Left hindlimb (tissue), 1 donor: ENCODE measurements at places on chromosomes 1 and 21.
A peak's percentile ranks its signal among the peaks of the same experiment; 100 is the strongest.

- DNase-seq: peak; percentile 81
Observed at GRCh38 chr1:165144757-165145397, 211.6 kb downstream of the LMX1A start.

DNA sequence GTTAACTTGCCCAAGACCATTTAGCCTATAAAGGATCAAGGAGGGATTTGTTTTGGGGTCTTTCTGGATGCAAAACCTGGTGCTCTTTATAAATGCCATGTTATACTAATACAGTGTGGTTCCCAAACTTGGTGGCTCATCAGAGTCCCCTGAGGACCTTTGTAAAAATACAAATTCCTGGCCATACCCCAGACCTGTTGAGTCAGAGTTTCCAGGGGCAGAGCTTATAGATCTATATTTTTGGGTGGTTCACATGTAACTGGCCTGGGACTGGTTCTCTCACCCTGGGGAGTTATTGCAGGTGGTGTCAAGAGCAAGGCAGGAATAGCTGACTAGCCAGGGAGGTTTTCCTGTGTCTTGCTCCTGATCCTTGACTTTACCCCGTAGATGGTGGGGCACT, 136.9 kb upstream of the HNRNPU start:
- no peak for DNase-seq

DNA sequence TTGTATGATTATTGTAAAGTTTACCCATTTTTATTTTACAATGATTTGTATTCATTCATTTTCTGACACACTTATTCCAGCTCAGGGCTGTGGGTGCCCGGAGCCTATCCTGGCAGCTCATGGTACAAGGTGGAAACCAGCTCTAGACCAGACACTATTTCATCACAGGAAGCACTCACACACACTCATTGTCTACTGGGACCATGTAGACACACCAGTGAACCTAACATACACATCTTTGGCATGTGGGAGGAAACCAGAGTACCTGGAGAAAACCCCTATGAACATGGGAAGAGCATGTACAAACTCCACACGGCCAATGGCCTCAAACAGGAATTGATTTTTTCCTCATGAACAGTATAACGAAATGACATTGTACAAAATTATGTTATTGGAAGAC, 2.4 kb downstream of the DTL start:
- no peak for DNase-seq

DNA sequence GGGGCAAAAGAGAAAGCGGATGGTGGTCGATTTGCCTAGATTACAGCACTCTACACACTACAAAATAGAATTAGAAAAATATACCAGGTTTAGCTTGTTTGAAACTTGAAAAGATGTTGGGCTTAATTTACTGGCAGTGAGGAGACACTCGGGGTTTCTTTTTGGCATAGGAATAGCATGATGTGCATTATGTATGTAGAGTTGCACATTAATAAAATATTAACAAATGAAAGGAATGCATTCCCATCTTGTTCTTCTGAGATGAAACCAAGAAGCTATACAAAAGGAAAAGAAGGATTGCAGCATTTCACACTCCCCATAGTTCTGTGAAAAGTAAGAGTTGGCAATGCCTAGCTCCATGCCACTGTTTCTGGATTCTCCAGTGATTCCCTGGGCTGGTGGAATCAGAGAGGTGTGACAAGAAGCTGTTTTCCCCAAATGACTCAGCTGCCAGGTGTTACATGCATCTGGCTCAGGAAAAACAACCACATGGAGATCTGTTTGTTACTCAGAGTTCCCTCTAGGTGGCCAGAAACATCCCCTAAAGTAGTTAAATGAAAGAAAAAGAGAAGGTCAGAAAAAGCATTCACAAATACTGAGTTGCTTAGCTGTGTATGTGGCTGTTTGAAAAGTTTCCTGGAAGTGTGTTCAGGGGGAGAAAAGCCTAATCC, 115.6 kb downstream of the UCK2 start:
- no peak for DNase-seq

- DNase-seq: peak; percentile 75
Observed at GRCh38 chr1:31216016-31216415, 23.7 kb downstream of the NKAIN1 start.

DNA sequence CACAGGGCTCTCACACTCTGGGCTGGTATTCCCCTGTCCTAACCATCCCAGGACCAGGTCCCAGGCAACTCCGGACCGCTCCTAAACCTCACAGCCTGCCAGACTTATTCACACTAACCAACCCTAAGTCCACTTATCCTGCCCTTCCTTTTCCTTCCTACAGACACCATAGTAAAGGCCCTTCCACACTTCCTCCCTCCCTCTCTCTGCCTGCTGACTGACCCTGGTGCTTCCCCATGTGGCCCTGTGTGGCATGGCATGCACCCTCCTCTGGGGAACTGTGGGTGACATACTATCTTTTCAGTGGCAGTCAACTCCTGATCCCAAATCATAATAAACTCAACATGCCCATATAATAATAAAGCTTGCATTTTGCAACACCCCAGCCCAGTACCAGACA, 155.1 kb upstream of the DNAH14 start:
- no peak for DNase-seq

GRCh38 chr1:183699616-183700160, 46.6 kb upstream of the APOBEC4 start:
- no peak for DNase-seq

DNA sequence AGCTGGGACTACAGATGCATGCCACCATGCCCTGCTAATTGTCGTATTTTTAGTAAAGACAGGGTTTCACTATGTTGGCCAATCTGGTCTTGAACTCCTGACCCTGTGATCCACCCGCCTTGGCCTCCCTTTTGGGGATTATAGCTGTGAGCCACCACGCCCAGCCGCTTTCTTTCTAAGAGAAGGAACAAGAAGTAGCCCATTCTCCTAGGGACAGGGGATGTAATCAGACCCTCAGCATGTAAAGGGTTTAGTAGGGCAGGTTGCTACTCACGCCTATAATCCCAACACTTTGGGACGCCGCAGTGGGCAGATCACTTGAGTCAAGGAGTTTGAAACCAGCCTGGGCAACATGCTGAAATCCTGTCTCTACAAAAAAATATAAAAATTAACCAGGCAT, 189.7 kb downstream of the TOMM20 start:
- DNase-seq: no peak

DNA sequence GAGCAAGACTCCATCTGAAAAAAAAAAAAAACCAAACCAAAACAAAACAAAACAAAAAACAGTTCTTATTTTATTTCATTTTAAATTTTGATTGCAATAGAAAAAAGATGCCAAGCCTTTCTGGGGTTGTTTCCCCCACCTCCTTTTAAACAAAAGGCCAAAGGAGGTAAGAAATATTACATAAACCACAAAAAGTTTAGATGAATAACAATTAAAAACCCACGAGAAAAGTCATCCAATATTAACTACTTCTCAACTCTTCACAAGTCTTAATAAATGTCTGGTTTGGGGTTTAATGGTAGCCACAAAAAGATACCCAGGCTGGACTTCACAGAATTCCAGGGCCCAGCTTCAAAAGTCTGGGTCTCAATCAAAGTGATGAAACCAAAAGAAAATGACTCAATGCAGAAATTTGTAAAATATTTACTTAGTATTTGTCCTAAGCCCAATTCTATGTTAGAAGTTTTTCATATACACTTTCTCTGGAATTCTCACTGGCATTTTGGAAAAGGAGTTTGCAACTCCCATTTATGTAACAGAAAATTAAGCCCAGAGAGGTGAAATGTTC, 47.0 kb upstream of the SDC3 start:
- DNase-seq: no peak

- no peak for DNase-seq
Observed at GRCh38 chr1:203126866-203127665, 460 bp upstream of the ADORA1 start.

DNA sequence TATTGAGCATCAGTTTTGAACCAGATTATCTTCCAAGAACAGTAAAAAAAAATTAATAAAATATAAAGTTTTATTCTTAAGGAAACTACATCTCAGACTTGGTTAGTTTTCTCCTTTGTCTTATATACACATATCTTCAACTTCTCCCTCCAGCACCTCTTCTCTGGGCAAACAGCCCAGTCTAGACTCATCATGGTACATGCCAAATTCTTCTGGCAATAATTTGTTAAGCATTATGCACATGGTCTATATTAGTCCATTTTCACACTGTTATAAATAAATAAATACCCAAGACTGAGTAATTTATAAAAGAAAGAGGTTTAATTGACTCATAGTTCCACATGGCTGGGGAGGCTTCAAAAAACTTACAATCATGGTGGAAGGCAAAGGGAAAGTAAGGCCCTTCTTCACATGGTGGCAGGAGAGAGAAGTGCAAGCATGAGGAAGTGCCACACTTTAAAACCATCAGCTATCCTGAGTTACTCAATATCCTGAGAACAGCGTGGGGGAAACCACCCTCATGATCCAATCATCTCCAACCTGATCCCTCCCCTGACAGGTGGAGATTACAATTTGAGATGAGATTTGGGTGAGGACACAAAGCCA, 108.7 kb upstream of the RNPC3 start:
- DNase-seq: no peak

GRCh38 chr1:116330342-116330652, 42.7 kb upstream of the ATP1A1 start:
- no peak for DNase-seq

DNA sequence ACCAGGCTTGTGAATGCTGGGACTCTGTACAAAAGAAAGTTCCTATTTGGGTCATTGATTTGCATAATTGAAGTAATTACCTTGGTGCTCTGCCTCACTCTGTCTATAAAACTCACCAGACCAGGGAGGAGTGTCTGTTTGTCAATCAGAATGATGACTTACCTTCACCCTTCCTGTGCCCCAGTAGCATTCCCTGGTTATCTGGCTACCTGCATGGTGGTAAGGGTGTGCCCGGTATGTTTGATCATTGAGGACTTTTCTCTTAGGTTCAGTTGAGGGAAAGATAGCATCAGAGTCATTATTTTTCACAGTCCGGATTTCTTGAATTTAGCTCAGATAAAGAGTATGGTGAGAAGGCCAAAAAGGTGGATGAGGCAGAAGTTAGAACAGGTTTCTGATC, 190.0 kb downstream of the BRINP2 start:
- no peak for DNase-seq

DNA sequence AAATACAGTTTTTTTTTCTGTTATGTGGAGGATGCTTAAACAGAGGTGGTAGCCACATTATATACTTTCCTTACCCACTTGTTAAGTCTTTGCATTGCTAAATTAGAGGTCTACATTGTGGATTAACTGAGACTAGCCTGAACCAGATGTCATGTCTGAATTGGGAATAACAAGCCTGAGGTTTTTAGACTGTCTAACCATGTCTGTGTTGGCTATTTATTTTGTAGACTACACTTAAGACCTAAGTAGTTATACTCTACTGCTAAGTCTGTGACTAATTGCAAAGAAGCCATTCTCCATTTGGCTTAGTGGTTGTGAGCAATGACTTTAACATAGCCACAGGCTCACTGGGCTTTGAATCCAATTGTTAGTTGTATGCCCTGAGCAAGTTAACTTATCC, 45.4 kb downstream of the CDC14A start:
- DNase-seq: no peak

DNA sequence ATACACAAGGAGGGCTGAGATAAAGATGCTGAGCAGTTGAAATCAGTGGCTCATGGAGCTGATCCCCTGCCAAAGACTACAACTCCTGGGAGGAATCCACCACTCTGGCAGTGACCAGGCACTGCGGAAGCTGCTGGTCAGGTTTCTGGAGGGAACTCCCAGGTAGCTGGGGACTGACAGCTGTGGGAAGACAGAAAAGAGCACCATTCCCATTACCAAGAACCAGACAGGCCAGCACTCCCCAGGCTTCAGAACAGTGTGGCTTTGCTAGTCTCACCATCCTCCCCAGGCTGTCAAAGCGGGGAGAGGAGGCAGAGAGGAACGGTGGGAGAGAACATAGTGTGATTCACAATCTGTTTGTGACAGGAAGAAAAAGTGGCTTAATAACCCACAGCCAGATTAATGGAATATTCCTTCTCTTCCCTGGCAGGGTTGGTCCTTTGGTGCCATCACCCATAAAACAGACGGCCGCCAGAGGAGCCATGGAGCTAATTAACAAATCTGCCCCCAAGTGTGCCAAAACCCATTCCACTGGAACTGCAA, 92.1 kb downstream of the MAB21L3 start:
- no peak for DNase-seq

- DNase-seq: no peak
Observed at GRCh38 chr1:68015971-68016370, 34.5 kb downstream of the DIRAS3 start.

- peak; percentile 89 for DNase-seq
Observed at GRCh38 chr1:1430114-1430982, 5.1 kb upstream of the VWA1 start.

- DNase-seq: peak; percentile 46
Observed at GRCh38 chr1:8671306-8671917, 146.0 kb downstream of the RERE start.

- no peak for DNase-seq
Observed at GRCh38 chr1:176017722-176018121, 189.4 kb downstream of the COP1 start.

DNA sequence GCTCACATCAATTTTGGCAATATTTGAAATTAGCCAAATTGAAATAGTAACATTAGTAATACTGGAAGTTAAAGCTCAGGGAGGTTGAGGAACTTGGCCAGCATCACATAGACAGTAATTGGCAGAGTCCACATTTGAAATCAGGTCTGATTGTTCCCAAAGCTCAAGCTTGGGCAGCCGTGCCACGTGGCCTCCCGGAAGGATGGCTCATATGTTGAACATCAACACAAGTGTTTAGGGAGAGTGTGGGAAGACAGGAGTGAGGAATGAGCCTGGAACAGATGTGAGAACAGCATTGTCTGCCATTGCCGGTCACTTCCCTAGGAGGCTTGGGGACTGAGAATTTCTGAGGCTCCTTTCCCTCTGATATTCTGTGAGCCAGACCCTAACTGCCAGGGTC, 40.2 kb upstream of the RBM15 start:
- DNase-seq: no peak

DNA sequence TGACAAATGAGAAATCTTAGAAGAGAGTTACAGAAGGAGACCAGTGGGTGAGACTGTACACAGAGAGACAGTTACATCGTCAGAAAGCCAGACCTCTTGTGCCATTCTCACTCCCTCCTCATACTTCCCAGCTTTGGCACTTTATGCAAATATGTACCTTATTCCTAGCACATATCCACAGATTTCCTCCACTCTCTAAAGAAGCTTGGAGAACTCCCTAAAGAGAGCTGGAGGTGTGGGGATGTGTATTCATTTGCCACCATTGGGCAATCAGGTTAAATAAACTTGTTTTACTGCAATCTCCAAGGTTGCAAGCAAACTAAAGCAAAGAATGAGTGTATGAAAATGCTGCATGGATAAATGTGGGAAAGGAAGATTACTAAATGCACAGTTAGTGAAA, 380.9 kb upstream of the PRMT6 start:
- no peak for DNase-seq

GRCh38 chr1:167094690-167095089, 815 bp downstream of the STYXL2 start:
- DNase-seq: no peak

- DNase-seq: no peak
Observed at GRCh38 chr1:217027403-217028080, 304.3 kb upstream of the ESRRG start.

DNA sequence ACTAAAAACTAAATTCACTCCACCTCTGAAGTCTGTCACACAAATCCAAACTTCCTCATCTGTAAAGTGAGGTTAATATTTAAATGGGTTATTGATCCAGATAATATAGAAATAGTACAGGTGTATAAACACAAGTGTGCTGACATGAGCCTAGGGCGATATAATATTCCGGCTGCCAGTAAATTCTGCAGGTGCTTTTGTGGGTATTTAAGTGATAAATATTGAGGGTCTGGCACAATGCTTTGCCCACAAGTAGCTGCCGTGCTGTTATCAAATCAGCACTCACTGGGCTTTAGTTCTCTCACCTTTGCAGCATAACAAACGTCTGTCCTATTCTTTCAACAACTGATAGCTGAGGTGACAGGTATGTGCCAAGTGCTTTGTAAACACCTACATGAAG, 7.6 kb downstream of the PABPC4 start:
- no peak for DNase-seq
